ENCODE measurements at places on chromosomes 13 and 19.

GRCh38 chr19:32830231-32831014 is 39.1 kb downstream of the SLC7A9 start:
- DNase-seq, result peak; percentile 63

DNA sequence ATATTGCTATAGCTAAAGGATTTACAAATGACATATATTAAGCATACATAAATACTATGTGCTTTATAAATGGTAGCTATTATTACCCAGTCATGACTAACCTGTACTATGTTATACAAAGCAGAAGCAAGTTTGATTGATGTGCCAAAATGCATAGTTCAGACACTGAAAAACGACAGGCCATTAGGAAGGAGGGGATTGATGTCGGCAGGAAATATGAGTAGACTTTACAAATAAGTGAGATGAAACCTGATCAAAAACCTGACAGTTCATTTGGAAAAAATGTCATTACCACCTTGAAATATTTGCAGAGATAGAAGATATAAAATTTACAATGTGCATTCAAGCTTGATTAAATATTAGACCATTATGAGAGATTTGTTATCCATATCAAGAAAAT is 38.8 kb upstream of the TPP2 start:
- no peak for DNase-seq

- DNase-seq, result peak; percentile 16
Observed at GRCh38 chr13:23741879-23742510, 147.2 kb downstream of the MIPEP start.

DNA sequence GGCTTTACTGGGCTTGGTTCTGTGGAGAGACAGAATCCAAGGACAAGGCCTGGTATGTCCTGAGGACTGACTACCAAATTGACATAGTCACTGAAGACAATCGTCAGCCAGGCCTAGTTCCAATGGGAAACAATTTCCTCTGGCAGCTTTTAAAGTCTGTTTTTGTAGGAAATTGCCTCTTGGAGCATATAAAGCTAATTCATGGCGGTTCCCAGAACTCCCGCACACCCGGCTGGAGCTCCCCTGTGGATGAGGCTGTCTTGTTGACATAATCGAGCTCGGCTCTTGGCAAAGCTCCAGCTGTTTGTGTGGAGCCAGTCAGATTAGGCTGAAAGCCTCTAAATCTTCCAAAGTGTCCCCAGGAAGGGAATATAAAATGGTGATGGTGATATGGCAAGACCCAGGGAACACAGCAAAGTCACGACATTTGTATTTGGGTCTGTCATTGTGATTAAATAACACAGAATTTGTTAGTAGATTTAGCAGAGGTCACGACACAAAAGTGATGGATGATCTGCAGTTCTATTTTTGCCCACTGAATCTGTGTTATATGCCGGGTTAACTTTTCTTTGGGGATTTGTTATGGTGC is 395.0 kb downstream of the PCDH9 start:
- no peak for DNase-seq

GRCh38 chr19:51660975-51661600 is 14.5 kb upstream of the SIGLEC14 start:
- peak; percentile 75 for DNase-seq

DNA sequence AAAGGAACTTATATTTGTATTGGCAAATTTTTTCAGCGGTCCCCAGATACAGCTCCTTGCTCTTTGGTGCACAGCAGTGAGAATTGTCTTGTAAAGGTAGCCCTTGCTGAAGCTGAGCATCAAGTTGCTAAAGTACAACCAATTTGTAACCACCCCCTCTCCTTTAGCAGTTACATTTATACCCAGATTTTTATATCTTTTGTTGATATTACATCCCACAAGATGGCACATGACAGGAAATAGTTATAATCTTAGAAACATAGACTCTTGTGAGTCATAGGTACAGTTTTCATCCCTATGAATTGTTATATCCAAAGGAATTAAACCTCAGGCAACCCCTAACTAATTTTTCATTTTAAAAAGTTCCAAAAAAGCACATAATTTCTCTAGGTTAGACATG is 523.0 kb upstream of the SLITRK1 start:
- no peak for DNase-seq

DNA sequence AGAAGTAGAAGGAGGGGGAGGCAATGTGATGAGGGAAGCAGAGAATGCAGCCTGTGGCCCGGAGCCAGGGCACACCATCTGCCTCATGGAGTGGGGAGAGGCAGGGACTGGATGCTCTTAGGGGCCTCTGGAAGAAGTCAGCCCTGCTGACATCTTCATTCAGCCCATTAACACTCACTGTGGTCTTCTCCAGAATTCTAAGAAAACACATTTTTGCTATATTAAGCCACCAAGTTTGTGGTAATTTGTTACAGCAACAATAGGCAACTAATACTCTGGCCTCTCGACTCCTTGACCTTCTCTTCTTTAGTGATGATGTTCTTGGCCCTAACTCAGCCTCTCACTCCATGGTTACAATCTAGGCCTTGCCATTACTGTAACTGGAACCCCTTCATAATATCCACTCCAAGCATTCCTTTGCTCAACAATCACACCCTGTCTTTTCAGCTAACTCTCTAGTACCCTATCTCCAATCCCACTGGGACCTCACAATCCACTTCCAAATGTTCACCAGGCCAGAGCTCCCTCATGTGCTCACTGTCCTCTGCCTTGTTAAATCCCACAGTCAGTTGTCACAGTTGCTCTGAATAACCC is 98.5 kb downstream of the MIPEP start:
- DNase-seq, result peak; percentile 84

- no peak for DNase-seq
Observed at GRCh38 chr19:38310986-38311385, 4.8 kb downstream of the YIF1B start.

- DNase-seq, result no peak
Observed at GRCh38 chr13:77328819-77329132, 1.9 kb upstream of the MYCBP2 start.

GRCh38 chr19:8731428-8732169 is 10.2 kb downstream of the OR2Z1 start:
- DNase-seq, result no peak

- DNase-seq, result no peak
Observed at GRCh38 chr13:61751039-61751438, 335.4 kb upstream of the PCDH20 start.

GRCh38 chr19:850221-850978 is 1.7 kb upstream of the ELANE start:
- peak; percentile 95 for DNase-seq

- DNase-seq, result no peak
Observed at GRCh38 chr13:72782717-72783116, 784 bp downstream of the PIBF1 start.

DNA sequence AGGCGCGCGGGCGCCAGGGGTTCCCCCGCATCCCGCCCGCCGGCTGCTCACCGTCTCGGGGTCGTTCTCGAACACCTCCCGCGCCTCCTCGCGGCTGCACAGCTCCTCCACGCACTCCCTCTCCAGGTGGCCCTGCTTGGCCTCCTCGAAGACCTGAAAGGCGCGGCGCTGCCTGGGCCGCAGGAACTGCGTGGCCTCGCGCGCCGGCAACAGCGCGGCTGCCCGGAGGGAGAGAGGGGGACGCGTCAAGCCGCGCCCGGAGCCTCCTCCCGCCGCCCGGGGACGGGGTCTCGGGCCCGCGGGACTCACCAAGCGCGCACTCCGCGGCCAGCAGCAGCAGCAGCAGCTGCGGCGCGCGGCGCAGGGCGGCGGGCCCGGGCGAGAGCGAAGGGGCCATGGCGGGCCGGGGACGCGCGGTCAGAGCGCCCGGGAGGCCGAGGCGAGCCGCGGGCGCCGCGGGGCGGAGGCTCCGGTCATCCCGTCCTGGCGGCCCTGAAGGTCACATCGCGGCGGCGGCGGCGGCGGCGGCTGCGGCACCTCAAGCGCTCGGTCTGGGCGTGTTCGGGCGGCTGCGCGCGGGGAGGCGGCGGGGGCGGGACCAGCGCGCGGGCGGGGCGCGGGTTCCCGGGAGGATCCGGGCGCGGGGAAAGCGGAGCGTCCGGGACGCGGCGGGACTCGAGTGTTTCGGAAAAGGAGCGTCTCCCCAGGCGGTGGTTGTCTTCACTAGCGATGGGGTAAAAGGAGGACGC is at the start of gene GAS6:
Gene GAS6 (minus strand): TSS at position 553 of the 749 bp plus-strand sequence. CDS start 156 bp downstream, at position 397.
- DNase-seq, result peak; percentile 84

- DNase-seq, result no peak
Observed at GRCh38 chr13:74032325-74032724, 101.9 kb downstream of the KLF12 start.

- DNase-seq, result peak; percentile 85
Observed at GRCh38 chr19:41308450-41309179, 1.4 kb upstream of the CCDC97 start.

DNA sequence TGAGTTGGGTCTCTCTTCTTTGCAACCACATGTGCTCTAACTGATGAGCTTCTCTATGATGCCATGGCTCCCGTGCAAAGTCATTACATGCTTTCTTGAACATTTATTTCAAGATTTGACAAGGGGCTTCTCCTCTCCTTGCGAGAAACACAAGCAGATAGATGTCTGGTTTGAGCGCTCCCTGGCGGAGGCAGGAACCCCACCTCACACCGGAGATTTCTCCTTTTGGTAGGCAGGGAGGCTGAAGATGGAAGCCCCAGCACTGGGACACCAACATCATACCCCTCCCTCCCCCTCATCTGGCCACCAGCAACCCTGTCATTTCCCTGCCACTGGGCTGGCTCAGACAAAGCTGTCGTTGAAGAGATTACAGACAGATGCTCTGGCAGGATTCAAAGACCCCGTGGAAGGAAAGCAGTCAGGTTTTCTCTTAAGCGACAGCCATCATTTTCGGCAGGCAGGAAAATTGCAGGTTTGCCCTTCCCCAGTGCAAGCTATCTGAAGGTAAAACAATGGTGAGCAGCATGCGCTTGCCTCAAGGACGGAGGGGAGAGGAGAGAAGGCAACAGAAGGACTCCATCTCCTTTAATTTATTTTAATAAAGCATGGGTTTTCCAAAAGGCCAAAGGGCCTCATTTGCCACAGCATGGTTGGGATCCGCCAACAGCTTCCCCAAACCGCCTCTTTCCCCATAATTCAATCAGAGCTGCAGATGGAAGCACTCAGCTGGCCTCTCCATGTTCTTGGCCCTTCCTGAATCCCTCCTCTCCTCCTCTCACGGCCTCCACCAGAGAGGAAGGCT is 344.1 kb upstream of the TSHZ3 start:
- no peak for DNase-seq

DNA sequence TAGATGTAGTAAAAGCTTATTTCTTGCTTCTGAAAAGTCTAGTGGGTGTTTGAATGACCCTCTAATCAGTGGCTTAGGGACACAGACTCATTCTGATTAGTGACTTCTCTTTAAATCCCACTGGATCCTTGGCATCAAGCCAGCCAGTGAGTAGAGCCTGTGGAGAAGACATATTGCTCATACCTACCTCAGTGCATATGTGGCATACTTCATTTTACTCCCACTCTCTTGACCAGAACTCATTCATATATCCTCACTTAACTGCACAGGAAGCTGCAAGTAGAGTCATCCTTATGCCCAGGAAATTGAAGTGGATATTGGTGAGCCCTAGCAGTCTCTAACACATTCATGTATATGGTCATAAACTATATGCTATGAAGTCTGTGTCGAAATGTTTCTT is 148.3 kb downstream of the PDS5B start:
- peak; percentile 6 for DNase-seq

GRCh38 chr13:87884884-87885283 is 213.7 kb downstream of the SLITRK5 start:
- DNase-seq, result no peak

GRCh38 chr13:104414771-104415170 is 1348.6 kb upstream of the SLC10A2 start:
- no peak for DNase-seq

GRCh38 chr19:2423071-2423914 is 4.1 kb downstream of the TIMM13 start:
- no peak for DNase-seq

DNA sequence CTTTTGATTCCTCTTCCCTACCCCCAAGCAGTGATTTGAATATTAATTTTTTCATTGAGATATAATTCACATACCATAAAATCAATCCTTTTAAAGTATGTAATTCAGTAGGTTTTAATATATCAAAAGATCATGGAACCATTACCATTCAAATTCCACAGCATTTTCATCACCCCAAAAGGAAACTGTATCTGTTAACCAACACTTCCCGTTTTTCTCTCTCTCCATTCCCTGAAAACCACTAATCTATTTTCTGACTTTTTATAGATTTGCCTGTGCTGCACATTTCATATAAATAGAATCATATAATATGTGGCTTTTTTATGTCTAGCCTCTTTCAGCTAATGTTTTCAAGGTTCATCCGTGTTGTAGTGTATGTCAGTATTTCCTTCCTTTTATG is 107.1 kb downstream of the PAN3 start:
- no peak for DNase-seq

GRCh38 chr13:73040968-73041596 is 17.7 kb upstream of the KLF5 start:
- DNase-seq, result no peak

- DNase-seq, result peak; percentile 45
Observed at GRCh38 chr19:55552620-55553019, 7.3 kb upstream of the SBK3 start.

- no peak for DNase-seq
Observed at GRCh38 chr19:51387924-51388389, at the start of gene LIM2. LIM2 (minus strand) TSS chr19:51387974; CDS start chr19:51387443, 531 bp downstream.

Measured in AG08395 (cell line).